Bronchial epithelial cell (primary cell): ENCODE measurements at places on chromosomes 4 and X. TPM values are rescaled to one million over a fixed set of nuclear protein-coding genes. Genes with fewer than 3 reads are reported as not detected.

FDCSP gene
- not detected in 2 replicates for total RNA-seq

PNMA6A gene
- 0.53 and 0.77 TPM in 2 replicates for total RNA-seq

C4orf51 gene
- not detected in 2 replicates for total RNA-seq

EPHA5 gene
- total RNA-seq: under 0.01 TPM in 1 of 2 replicates, not detected in the other

FAM184B gene
- total RNA-seq: not detected in 2 replicates

SLIT2 gene
- total RNA-seq: 0.79 and 1.9 TPM in 2 replicates

FGFBP2 gene
- total RNA-seq: not detected in 2 replicates

BBS12 gene
- 4.5 and 6.8 TPM in 2 replicates for total RNA-seq

CT55 gene
- not detected in 2 replicates for total RNA-seq

CXorf58 gene
- not detected in 2 replicates for total RNA-seq

ADAMTS3 gene
- 0.13 and 0.79 TPM in 2 replicates for total RNA-seq

GUCY1A1 gene
- 0.79 and 1.2 TPM in 2 replicates for total RNA-seq

NDST3 gene
- total RNA-seq: not detected in 2 replicates

KIF4A gene
- 0.26 and 0.64 TPM in 2 replicates for total RNA-seq

MAOB gene
- under 0.01 and 0.13 TPM in 2 replicates for total RNA-seq

TSPAN7 gene
- total RNA-seq: 1.1 and 1.3 TPM in 2 replicates
